ENCODE measurements at places on chromosomes 1 and 21.

DNA sequence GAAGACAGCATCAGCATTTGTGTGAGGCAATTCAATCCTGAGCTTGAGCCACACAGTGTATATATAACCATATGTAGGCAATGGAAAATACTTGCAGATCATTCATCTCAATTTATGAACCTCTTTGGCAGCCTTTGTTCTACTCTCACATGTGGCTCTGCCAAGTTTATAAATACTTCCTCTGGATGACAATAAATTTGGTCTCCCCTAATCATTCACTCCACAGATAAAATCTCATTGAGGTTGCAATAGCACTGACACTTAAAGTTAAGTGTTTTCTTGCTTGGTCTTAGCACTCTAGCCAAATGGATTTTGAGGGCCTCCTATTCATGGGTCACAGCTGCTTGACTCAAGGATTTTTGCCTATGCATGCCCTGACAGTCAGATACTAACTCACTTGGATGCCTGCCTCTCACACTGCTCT, 136.6 kb upstream of the VANGL1 start:
- no peak for DNase-seq
- H3K4me1 ChIP-seq = peaks cover 26% of the 10 kb centered on the region
- no peak overlapping the region for H3K27ac ChIP-seq
- no peaks in the 10 kb centered on the region for H3K36me3 ChIP-seq
- H3K27me3 ChIP-seq = no peaks in the 10 kb centered on the region
- H3K4me3 ChIP-seq = no peak overlapping the region

DNA sequence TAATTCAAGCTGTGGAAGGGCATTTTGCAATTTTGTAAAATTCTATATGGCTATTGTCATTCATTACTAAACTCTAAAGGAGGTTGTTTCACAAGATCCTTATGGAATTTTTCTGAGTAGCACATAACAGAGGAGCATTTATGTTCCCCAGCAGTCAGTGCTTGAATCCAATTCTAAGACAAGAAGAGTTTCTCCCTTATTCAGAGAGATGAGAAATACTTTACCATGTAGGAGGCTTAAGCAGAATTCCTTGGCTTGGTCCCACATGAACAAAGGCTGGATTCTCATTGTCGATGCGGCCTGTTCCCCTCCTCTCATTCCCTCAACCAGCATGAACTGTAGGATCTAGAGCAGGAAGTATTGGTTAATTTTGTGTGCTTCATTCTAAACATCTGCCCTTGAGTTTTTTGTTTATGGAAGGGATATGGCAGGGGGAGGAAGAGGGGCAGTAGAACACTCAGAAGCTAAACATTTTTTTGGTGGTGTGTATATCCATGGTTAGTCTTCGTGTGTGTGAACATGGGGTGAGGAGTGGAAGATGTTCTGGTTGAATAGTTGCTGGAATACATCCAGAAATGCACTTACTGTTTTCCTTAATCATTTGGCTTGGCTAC, 74.3 kb downstream of the LAMC1 start:
- no peaks in the 10 kb centered on the region for H3K4me1 ChIP-seq
- H3K4me3 ChIP-seq = no peak overlapping the region
- H3K36me3 ChIP-seq = no peaks in the 10 kb centered on the region
- peak overlapping the region; percentile 43 for H3K27ac ChIP-seq

GRCh38 chr1:116881879-116882520, 27.7 kb upstream of the PTGFRN start:
- H3K36me3 ChIP-seq = no peaks in the 10 kb centered on the region
- no peak for DNase-seq
- no peaks in the 10 kb centered on the region for H3K27me3 ChIP-seq
- H3K27ac ChIP-seq = peak overlapping the region; percentile 77

- DNase-seq = no peak
- H3K36me3 ChIP-seq = peaks cover 80% of the 10 kb centered on the region
- peaks cover 7% of the 10 kb centered on the region for H3K4me1 ChIP-seq
- H3K4me3 ChIP-seq = no peak overlapping the region
- H3K27ac ChIP-seq = no peak overlapping the region
Observed at GRCh38 chr1:45659222-45659621, 27.1 kb downstream of the GPBP1L1 start.

GRCh38 chr1:10449751-10450150, at the start of gene CORT:
CORT (plus strand) TSS chr1:10450031; CDS start chr1:10450224, 193 bp downstream.
- H3K27ac ChIP-seq = no peak within 1 kb of the TSS
- H3K36me3 ChIP-seq = no peaks in the 10 kb centered on the region
- DNase-seq = no peak
- H3K27me3 ChIP-seq = no peaks in the 10 kb centered on the region
- no peak within 1 kb of the TSS for H3K4me3 ChIP-seq
- H3K4me1 ChIP-seq = no peaks in the 10 kb centered on the region

DNA sequence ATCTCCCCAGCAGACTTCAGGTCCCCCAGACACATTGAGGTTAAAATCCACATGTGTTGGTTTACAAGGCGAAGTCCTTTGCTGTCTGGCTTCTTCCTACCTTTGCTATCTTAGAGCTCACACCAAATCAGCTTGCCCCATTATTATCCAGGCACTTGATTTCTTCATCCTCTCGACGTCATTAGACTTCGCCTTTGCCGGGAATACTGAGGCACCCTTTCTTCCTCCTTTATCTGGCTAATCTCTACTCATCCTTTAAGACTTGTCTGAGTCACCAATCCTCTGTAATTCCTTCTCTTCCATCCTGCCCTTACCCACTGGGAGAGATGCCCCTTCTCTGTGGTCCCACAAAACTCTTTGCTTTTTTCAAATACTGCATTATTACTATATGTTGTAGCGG, 9.2 kb upstream of the XCL2 start:
- H3K27me3 ChIP-seq = no peaks in the 10 kb centered on the region
- H3K4me1 ChIP-seq = no peaks in the 10 kb centered on the region
- DNase-seq = no peak
- H3K36me3 ChIP-seq = no peaks in the 10 kb centered on the region

GRCh38 chr21:21612466-21612865, 614.3 kb downstream of the NCAM2 start:
- no peaks in the 10 kb centered on the region for H3K4me1 ChIP-seq
- no peak overlapping the region for H3K4me3 ChIP-seq
- no peak overlapping the region for H3K27ac ChIP-seq

- no peaks in the 10 kb centered on the region for H3K36me3 ChIP-seq
- no peak for DNase-seq
- H3K4me1 ChIP-seq = no peaks in the 10 kb centered on the region
- no peak overlapping the region for H3K27ac ChIP-seq
Observed at GRCh38 chr1:14567903-14568302, 30.6 kb upstream of the KAZN start.

DNA sequence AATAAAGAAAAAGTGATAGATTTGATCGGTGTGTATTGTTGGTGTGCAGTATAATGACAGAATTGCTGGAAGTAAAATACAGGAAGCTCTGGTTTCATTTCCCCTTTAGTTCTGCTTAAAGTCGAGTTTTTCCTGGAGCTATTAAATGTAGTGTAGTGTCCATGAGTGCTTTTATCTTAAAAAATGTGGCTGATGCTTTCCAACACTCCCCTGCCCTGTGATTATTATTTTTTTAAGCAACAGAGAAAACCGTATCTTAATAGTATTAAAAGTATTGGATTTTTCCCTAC, 1.1 kb downstream of the LGALS8 start:
- H3K4me1 ChIP-seq = peaks cover 8% of the 10 kb centered on the region
- no peaks in the 10 kb centered on the region for H3K36me3 ChIP-seq
- no peaks in the 10 kb centered on the region for H3K27me3 ChIP-seq
- H3K4me3 ChIP-seq = peak overlapping the region; percentile 85

GRCh38 chr1:31573261-31573660, 3.1 kb upstream of the TINAGL1 start:
- peaks cover 78% of the 10 kb centered on the region for H3K4me1 ChIP-seq
- no peaks in the 10 kb centered on the region for H3K27me3 ChIP-seq
- no peak for DNase-seq
- H3K36me3 ChIP-seq = no peaks in the 10 kb centered on the region
- peak overlapping the region; percentile 86 for H3K27ac ChIP-seq
- no peak overlapping the region for H3K4me3 ChIP-seq

DNA sequence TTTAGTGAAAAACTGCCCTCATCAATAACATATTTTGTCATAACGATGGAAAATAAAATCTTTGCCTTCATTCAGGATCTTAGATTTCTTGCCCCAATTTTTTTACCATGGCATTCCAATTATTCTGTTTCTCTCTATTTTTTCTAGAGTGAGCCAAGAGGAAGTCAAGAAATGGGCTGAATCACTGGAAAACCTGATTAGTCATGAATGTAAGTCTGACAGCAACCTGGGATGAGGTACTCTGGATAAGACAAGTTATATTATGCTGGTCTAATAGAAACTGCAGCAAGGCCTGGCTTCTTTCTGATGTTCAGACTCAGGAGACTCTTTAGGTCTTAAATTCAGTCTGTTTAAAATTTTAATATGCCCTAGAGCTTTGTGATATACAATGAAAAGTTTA, 3.5 kb downstream of the RGS4 start:
- H3K4me3 ChIP-seq = no peak overlapping the region
- H3K4me1 ChIP-seq = no peaks in the 10 kb centered on the region
- DNase-seq = no peak

DNA sequence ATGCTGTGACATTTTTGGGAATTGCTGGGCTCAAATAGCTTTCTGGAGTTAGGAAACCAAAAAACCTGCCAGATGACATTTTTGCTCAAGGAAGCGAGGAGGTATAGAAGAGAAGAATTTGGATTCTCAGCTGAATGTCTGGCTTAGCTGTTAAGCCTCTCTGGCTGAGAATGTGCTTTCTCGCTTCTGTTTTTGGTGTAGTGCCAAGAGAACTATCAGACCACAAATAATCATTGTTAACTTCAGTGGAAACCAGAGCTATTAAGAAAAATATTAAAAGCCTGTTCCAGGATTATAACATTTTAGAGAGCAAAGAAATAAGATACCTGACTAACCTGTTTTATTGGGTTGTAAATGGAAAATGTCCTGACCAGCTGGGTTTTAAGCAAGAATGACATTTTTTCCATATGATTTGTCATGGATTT, 39.5 kb upstream of the DIPK1A start:
- no peaks in the 10 kb centered on the region for H3K36me3 ChIP-seq
- DNase-seq = no peak
- no peak overlapping the region for H3K27ac ChIP-seq
- H3K4me1 ChIP-seq = peaks cover 4% of the 10 kb centered on the region

DNA sequence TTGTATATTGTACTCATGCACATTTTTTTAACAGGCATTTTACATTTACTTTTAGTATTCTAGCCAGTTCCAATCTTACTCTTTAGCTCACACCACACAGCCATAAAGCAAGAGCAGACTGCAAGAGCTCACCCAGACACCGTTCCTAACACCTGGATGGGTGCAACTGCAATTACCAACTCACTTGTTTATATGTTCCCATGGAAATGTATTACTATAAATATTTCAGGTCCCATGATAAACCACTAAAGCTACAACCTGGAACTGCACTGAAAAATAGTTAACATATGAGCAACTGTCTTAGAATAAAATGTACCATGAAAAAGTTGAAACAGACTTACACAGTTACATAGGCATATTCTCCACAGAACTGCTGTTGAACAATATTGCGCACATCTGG, 30.8 kb downstream of the USP48 start:
- no peak overlapping the region for H3K4me3 ChIP-seq
- no peaks in the 10 kb centered on the region for H3K27me3 ChIP-seq
- no peak for DNase-seq
- no peak overlapping the region for H3K27ac ChIP-seq
- peaks cover 26% of the 10 kb centered on the region for H3K36me3 ChIP-seq

DNA sequence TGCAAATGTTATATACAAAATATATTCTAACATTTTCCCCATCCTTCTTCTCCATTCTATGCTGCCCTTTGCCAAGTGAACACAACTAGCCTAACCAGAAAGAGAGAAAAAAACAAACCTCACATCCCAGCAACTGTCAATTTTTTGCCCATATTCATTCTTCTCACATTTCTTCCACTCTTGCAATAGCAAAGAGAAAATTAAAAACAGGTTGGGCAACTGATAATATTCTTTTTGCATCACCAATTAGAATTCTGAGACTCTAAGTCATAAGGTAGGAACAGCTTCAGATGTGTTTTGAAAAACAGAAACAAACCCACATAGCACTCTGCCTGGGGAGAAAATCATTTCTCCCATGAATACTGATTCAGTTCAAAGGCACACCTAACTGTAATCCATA, 25.2 kb upstream of the EXO1 start:
- no peak for DNase-seq
- no peaks in the 10 kb centered on the region for H3K27me3 ChIP-seq
- no peak overlapping the region for H3K27ac ChIP-seq
- H3K4me3 ChIP-seq = no peak overlapping the region
- H3K4me1 ChIP-seq = no peaks in the 10 kb centered on the region
- H3K36me3 ChIP-seq = no peaks in the 10 kb centered on the region

- no peaks in the 10 kb centered on the region for H3K36me3 ChIP-seq
- no peak for DNase-seq
- no peak overlapping the region for H3K4me3 ChIP-seq
- H3K27ac ChIP-seq = no peak overlapping the region
Observed at GRCh38 chr1:182910143-182910542, 42.8 kb downstream of the SHCBP1L start.

GRCh38 chr1:34640654-34641401, 114.0 kb upstream of the GJB5 start:
- no peaks in the 10 kb centered on the region for H3K27me3 ChIP-seq
- peak overlapping the region; percentile 42 for H3K27ac ChIP-seq
- no peak for DNase-seq
- H3K4me3 ChIP-seq = no peak overlapping the region

DNA sequence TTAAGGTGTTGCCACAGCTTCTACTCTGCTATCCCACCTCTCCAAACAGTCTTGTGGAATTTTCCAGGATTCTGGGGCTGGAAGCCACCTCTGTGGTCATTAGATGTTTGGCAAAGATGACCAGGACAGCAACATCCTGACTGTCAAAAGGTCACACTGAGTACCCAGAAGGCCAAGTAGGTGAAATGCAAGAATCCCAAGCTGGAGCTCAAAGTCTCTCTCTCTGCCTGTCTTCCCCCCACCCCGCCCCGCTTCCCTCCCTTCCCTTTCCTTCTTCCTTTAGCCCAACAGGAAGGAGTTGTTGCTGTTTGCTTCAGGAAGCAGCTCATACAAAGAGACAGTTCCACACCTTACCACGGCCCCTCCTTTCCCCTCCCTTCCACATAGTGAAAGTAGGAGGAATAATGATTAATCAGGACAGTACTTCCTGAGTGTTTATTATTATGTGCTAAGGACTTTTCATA, 75.6 kb upstream of the SLC2A1 start:
- H3K4me3 ChIP-seq = no peak overlapping the region
- H3K27me3 ChIP-seq = no peaks in the 10 kb centered on the region
- no peaks in the 10 kb centered on the region for H3K36me3 ChIP-seq
- H3K4me1 ChIP-seq = peaks cover 10% of the 10 kb centered on the region

DNA sequence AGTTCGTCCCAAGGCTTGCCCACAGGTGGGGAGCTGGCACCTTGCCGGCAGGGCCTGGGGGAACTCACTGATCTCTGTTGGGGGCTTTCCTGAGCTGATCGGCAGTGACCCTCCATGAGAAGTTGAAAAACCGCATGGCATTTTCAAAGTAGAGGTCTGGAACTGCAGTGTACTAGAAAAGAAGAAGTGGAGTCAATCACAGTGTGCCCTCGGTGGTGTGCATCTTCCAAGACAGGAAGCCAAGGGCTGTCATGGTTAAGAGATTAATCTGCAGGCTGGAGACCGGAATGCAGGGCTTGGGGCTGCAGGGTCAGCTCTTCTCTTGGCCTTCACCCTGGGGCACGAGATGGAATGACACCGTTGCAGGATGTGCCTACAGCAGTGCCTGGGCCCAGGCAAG, 56.8 kb downstream of the ECE1 start:
- H3K4me1 ChIP-seq = no peaks in the 10 kb centered on the region
- DNase-seq = no peak
